Activated CD8-positive, alpha-beta memory T cell treated with anti-CD3 and anti-CD28 coated beads for 1 hour (primary cell): ENCODE measurements at places on chromosomes 7 and 10.

- DNase-seq: no peak
Observed at GRCh38 chr7:126570845-126571244, 681.9 kb downstream of the GRM8 start.

DNA sequence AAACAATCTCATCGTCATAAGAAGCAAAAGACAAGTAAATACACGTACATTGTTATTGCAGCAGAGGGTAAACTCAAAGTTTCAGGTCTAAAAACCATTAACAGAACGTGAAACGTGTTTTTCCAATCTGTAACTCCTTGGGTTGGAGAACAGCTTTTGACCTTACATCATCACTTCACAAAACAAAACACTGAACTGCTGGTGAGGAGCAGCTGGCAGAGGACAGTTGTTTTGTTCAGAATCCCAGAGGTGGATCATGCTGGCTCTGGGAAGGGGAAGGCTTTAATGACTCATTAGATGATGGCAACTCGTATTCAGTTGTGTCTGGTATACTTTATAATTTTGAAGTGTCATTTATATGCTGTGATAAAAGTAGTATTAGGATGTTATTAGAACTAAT lies 923.0 kb upstream of the CELF2 start:
- DNase-seq: no peak

- no peak for DNase-seq
Observed at GRCh38 chr10:106424981-106425380, 739.5 kb downstream of the SORCS1 start.

DNA sequence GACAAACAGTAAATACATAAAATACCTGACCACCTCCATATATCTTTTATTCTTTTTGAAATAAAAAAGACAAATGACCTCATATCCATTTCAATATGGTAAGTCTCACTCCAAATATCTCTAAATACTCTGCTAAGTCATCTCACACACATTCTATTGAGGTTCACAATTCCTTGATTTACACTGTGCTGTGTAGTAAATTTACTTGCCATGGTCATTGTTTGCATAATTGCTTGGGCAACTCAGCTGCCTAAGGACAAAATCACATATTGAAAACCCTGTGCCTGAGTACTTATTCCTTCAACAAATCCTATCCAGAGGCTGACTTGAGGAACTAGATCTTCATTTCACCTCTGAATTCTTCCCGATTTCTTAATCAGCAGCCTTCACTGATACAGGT lies 176.4 kb downstream of the THSD7A start:
- no peak for DNase-seq

GRCh38 chr10:47457826-47458225 lies 26.1 kb downstream of the ANXA8 start:
- no peak for DNase-seq

GRCh38 chr7:34776748-34777358 lies 118.8 kb downstream of the NPSR1 start:
- DNase-seq: no peak

- no peak for DNase-seq
Observed at GRCh38 chr7:3453398-3453797, 152.3 kb downstream of the SDK1 start.

GRCh38 chr10:101122270-101123084 lies 8.6 kb upstream of the TLX1 start:
- DNase-seq: no peak

- DNase-seq: no peak
Observed at GRCh38 chr10:28981007-28981406, 303.7 kb downstream of the BAMBI start.

GRCh38 chr10:26781797-26782196 lies 79.0 kb downstream of the ABI1 start:
- DNase-seq: no peak

DNA sequence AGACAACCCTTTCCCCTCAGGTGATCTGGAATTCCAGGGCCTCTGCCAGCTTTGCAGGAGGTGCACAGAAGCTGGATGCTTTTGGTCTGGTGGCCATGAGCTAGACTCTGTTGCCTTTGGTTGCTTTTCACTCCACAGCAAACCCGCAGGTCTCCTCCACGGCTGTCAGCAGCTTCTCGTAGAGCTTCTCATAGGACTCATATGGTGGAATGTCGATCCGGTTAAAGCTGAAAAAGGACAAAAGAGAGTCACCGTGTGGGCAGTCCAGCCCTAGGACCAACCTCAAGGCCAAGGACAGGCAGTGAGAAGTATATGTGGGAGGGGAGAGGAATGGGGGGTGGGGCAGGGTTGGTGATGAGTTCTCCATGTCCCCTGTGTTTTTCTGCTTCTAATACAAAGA lies 113.5 kb downstream of the SMURF1 start:
- DNase-seq: no peak

DNA sequence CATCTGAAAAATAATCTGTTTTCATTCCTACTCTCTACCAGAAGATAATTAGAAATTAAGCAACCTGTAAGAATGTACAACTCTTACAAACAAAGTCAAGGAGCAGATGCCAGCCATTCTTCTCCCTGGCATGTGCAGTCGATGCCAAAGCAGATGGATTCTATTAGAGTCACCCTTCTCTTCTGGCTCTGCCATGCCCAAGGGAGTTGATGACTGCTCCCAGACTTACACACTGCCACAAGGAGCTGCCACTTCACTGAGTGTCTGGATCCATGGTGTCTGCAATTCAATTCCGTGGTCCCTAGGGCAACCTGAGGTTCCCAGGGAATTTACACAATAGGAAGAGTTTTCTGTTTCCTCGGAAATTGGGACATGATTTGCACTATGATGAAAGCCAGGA lies 89.1 kb upstream of the IFRD1 start:
- no peak for DNase-seq

DNA sequence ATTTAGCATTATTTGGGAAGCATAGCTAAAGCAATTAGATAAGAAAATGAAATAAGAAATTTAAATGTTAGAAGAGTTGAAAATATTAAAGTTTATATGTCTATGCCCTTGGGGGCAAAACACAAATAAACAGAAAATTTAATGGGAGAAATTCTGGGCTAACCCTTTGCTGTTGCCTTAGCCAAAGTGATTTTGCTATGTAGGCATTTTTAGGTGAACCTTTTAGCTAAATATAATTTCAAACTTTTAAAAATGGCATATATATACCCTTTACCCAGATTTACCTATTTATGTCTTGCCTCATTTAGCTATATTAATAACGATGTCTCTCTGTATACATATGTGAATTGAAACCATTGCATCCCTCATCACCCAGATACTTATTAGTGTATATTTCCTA lies 20.1 kb downstream of the NFE2L3 start:
- no peak for DNase-seq

DNA sequence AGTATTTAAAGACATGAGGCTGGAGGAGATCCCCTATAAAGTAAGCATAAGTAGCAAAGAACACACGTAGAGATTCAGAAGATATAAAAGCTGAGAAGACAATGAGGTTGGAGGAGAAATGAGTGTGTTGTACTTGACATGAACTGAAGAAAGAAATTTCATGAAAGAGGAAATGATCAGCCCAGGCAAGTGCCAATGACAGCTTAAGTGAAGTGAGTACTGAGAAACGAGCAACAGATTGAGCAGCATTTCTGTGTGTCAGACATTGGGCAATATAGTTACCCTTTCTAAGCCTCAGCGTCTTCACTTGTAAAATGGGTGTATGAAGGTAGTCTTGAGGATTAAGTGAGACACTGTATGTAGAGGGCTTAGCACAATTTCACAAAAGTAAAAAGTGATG lies 4.8 kb upstream of the LIPA start:
- DNase-seq: no peak

GRCh38 chr7:149016876-149017275 lies 11.4 kb downstream of the PDIA4 start:
- DNase-seq: no peak

DNA sequence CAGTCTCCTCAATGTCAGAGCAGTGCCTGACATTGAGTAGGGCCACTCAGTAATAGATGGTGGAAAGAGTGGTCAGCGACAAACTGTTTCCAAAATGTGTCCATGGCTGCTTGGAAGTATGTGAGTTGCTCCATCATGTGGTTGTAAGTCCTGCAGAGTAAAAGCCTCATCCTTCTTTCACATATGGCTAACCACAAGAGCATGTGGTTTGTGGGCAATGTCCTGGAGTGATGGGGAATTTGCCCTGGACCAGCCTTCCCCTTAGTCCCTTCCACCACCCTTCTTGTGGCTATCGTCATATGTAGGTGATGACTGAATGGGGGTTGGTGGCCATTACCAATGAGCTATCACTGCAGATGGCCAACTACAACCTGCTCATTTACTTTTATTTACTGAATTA lies 33.0 kb upstream of the PLXNA4 start:
- DNase-seq: no peak

DNA sequence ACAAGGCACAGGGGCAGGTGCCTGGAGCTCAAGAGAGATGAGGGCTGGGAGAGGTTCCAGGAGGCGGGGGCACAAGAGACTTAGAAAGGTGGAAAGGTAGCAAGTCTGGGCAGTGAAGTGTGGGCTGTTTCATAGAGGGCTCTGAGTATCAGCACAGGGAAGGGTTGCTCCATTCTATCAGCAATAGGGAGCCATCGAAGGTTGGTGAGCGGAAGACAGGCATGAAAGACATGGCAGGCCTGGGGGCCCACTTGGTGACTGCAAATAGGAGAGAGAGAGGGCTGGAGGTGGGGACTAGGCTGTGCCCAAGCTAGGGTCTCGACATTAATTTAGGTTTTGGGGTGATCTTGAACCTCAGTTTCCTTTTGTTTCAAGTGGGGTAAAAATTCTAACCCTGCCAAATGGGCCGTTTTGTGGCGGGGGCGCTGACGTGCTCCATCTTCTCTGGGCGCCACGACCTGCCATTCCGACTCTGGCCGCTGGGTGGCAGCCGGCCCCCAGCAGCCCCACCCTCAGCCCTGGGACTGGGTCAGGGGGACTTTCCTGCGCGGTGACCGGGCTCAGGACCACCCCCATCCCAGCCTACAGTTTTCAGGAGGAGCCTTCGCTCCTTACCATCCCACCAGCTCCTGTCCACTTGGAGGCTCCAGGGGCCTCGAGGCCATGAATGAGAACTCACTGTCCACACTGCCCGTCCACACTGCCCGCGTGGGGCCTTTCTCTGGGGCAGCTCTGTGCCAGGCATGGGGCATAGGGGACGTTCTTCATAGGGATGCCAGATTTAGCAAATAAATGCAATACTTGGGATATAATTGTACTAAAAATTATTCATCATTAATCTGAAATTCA lies 37.2 kb upstream of the PCBD1 start:
- peak; percentile 6 for DNase-seq

- no peak for DNase-seq
Observed at GRCh38 chr10:88212069-88212468, 348.6 kb downstream of the PTEN start.

- DNase-seq: no peak
Observed at GRCh38 chr7:92590711-92591310, 621 bp upstream of the FAM133B start.

DNA sequence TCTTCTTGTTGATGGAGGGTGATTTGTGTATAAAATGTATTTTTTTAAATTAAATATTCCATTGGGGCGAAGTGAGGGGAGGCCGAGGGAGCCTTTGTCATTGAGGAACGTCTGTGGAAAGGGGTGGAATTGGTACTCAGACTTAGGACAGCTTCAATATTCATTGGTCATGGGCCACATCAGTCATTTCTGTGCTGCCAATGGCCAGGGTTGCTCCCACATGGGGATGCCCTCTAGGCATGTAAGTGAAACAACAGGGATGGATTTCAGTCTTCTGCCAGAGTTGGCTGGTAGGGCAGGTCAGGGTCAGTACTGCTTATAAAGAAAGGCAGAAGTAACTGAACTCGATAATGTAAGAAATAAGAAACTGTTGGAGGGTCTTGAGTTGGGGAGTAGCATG lies 47.2 kb downstream of the NEURL1 start:
- DNase-seq: no peak

DNA sequence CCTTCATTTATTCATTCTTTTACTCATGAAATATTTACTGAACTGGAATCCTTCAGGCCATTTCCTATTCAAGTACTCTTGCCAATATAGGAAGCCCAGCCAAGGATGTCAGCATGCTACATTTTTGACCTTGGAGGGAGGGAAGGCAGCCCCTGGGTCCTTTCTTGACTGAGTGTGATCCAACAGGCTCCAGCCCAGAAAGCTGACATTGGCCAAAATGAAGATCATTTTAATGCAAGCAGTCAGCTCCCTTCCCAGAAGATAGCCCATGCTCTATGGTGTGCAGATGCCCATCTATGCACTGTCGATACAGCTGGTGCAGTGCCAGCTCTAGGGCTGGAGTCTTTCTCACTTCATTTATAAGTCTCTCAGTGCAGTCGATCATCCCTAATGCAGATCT lies 646.0 kb downstream of the KCNMA1 start:
- DNase-seq: no peak

DNA sequence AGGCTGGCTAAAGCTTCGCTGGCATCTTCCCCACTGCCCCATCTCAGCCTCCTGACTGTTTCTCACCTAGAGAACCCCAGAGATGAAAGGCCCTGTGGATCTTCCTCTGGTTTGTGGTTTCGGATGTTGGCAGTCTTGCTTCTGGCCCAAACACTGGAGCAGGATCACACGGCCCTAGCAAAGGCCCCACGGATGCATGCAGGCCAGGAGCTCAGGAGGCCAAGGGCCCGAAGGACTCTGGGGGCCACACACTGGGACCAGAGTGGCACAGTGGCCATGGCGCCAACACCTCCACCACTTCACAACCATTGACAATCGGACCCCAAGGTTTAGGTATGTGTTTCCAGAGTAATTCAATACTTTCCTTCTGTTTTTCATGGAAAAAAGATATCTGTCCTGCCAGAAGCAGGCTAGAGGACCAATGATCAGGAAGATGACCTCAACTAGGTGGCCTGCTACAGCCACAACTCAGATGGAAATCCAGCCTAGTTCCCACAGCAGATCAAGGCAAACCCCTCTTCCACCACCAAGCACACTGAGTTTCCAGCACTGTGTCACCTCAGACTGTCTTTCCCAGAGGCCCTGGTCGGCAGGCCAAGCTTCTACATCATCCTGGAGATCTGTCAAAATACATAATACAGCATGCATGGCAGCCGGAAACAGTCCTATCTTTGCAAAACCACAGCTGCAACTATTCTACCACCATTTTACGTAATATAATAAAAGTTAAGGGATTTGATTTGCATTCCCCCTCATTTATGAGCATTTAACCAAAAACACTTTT lies 53.0 kb downstream of the CTBP2 start:
- DNase-seq: no peak

DNA sequence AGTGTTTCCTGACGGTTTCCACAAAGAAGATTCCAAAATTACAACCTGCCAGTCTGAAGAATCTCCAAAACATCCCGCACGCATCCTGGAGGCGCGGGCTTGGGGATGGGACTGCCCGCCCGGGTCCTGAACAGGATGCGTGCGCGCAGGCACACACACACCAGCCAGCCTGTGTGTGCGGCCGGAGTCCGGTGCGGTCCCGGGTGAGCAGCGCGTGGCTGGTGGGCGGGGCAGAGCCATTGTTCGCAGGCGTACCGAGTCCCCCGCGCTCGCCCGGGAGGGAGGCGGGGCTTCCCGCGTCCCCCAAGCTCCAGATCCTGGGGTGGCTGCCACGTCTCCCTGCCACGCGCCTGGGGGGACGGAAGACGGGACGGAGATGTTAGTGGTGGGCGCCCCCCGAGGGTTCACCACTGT lies 675 bp upstream of the SCD start:
- DNase-seq: no peak

- no peak for DNase-seq
Observed at GRCh38 chr7:131610007-131610406, 53.6 kb upstream of the PODXL start.
